ENCODE measurements at places on chromosomes 2 and 18. TPM values are rescaled to one million over a fixed set of nuclear protein-coding genes. Genes with fewer than 3 reads are reported as not detected.

GRCh38 chr2:25673300-25674076 is at the start of gene DTNB:
DTNB (minus strand) TSS chr2:25673577; CDS start chr2:25652660, 20,917 bp downstream.
- peak; percentile 65 for DNase-seq

GRCh38 chr2:115162494-115163293 is 720.3 kb downstream of the DPP10 start:
- DNase-seq = no peak

DNA sequence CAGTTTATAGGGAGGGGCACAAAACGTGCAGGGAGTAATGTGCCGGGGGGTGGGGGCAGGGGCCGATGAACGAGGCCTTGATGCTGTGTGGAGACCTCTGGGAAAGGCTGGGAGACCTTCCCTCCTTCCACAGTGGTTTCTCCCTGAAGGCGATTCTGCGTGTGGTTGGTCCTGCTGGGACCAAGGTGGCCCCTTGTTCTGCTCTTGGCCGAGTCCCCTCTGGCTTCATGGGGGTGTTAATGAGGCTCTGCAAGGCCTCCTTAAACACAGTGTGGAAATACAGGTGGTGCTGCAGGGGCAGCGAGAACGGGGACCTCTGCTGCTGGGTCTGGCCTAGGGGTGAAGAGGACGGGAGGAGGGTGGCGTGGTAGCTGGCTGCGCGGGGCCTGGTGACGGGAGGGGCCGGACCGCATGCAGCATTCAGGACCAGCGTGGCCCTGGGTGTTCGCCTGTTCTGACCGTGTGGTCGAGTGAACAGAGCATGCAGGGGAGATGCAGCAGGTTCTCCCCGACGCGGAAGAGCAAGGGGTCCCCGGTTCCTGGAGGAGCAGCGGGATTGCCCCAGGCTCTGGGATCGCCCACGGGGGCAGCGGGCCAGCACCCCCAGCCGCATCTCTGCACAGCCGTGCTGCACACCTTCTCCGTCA is 42.1 kb upstream of the KCNG2 start:
- DNase-seq = no peak

- DNase-seq = peak; percentile 29
Measured at GRCh38 chr2:38233231-38233983, 143.7 kb downstream of the ATL2 start.

Gene PKP4
- 41.6 TPM for total RNA-seq

DNA sequence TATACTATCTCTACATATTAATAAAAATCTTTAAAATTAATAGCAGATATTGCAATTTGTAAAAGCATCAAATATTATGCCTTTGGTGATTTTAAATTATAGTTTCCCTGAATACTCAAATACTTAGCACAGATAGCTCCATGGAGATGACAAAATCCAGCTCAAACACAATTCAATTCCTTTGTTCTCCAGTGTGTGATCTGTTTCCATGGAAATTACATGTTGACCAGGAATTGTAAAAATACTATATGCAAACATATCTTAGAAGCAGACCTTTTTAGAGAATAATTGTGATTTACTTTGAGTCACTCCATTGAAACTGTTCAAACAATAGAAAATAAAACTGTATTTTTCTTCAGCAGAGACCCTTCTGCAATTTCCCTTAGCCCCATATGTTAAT is 68.3 kb downstream of the FAM161A start:
- no peak for DNase-seq

Gene COQ10B
- total RNA-seq = 35.5 TPM

- peak; percentile 62 for DNase-seq
Measured at GRCh38 chr2:152411154-152411553, 76.2 kb downstream of the FMNL2 start.

GRCh38 chr18:75784390-75784789 is 356.9 kb upstream of the SMIM21 start:
- no peak for DNase-seq

- no peak for DNase-seq
Measured at GRCh38 chr2:45505138-45505537, 105.9 kb downstream of the SRBD1 start.

GRCh38 chr2:165621086-165621560 is 151.6 kb downstream of the CSRNP3 start:
- DNase-seq = peak; percentile 45

DNA sequence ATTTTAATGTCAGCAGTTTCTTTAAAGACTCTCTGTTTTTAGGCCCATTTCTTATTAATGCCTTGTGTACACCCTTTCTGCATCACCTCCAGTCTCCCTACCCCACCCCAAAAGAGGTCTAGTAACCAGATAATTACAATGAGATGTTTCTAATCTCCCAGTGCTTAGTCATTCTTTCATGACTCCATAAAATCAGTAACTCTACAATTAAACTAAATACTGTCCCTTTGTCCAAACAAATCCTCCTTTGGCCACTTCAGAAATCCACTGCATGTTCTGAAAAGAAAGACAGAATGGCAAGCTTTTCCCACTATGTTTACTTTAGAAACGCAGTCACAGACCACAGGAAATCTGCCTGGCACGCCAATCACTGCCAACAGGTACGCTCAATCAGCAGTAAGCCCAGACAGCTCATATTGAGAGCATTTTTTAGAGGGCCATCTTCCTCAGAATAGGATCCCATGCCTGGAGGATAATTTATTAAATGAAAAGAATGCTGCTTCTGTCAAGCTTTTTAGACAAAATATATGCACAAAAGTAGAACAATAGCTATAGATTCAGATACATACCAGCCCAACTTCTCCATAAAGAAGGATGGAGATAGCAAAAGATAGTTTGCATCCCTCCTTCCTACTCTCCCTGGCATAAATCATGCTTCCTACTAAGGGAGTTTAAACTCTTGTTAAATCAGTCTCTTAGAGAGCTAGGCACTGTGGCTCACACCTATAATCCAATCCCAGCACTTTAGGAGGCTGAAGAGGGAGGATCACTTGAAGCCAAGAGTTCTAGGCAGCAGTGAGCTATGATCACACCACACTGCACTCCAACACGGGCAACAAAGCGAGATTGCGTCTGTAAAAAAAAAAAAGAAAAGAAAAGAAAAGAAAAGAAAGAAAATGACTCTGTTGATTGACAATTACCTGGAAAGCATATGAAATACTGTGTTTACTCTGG is 14.6 kb downstream of the CLASP1 start:
- peak; percentile 74 for DNase-seq

Gene POTEE
- not detected for total RNA-seq

Gene TRIP12
- 170 TPM for total RNA-seq

- no peak for DNase-seq
Measured at GRCh38 chr2:129754831-129755230, 224.6 kb upstream of the RAB6C start.

Gene PMS1
- total RNA-seq = 22.6 TPM

Gene AQP12B
- total RNA-seq = not detected

- peak; percentile 46 for DNase-seq
Measured at GRCh38 chr18:2180586-2180985, 390.7 kb downstream of the METTL4 start.

GRCh38 chr2:74441690-74442482 is at the start of gene RTKN:
RTKN (minus strand) TSS chr2:74441937; CDS start chr2:74441816, 121 bp downstream.
- DNase-seq = peak; percentile 64

DNA sequence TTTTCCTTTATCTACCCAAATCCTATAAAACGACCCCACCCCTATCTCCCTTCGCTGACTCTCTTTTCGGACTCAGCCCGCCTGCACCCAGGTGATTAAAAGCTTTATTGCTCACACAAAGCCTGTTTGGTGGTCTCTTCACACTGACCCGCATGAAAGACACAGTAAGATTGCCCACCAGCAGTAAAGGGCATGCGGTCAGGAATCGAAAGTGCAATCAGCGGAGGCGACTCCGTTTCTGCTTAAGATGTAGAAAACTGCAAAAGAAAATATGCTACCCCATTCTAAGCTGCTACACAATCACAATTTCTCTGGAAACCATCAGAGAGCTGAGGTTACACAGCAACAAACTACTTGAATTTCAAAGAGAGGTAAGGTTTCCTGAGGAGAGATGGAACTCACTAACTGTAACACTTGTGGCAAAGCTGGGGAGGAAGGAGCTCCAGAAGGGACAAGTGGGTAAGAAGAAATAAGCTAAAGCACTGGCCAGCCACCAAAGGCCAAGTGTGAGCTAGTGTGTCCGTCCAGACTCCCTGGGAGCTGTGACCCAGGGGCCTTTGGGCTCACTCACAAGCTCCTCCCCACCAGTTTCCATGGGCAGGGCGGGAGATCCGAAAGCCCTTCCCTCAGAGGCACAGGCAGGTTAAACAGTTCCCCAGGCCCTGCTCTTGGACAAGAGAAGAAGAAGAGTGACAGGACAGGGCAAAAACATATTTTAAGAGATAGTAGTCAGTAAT is 72.8 kb upstream of the TGFA start:
- DNase-seq = no peak

GRCh38 chr18:57441071-57441794 is 6.1 kb downstream of the ONECUT2 start:
- peak; percentile 49 for DNase-seq

- DNase-seq = peak; percentile 91
Measured at GRCh38 chr2:151374436-151374835, 17.0 kb downstream of the TNFAIP6 start.

DNA sequence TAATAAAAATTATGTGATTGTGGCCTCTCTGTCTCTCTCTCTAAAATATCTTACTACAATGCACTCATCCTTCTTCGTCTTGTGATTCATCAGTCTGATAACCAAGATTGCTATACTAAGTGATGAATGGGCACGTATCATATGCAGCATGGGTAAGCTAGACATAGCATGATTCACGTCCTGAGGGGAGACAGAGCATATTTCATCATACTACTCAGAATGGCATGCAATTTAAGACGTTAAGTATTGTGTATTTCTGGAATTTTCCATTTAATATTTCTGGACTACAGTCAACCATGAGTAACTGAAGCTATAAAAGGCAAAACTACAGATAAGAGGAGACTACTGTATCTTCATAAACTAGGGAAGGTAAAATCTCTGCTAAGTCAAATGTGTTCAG is 97.0 kb upstream of the CD226 start:
- peak; percentile 100 for DNase-seq

DNA sequence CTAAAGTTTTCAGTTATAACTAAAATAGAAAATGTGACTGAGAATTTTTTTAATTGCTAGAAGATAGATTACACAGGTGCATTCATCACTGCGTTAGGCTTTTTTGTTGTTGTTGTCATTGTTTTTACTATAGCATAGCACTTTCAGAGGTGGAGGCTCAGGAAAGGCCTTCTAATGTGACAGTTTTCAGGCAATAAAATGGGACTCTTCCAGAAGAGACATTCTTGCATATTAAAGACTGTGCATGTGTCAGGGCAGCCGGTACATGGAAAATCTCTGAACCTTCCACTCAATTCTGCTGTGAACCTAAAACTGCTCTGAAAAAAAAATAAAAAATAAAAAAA is 175.2 kb downstream of the METTL4 start:
- no peak for DNase-seq

DNA sequence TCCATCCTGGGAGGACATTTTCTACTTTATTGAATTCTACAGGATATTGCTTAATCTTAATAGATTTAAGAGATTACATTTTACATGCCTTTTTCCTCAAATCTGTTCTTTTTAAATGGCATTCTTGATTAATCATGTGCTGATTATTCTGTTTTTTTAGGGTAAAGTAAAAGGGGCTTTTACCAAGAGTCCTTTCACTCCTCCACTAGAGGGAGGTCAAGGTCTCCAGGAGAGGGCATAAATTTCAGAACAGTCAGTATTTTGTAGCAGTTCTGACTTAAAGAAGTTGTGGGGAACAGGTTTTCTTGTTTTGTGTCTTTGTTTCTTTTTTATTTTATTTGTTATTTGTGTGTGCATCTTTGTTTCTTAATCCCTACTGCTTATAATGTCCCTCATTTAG is 25.4 kb downstream of the WDR75 start:
- DNase-seq = peak; percentile 18

DNA sequence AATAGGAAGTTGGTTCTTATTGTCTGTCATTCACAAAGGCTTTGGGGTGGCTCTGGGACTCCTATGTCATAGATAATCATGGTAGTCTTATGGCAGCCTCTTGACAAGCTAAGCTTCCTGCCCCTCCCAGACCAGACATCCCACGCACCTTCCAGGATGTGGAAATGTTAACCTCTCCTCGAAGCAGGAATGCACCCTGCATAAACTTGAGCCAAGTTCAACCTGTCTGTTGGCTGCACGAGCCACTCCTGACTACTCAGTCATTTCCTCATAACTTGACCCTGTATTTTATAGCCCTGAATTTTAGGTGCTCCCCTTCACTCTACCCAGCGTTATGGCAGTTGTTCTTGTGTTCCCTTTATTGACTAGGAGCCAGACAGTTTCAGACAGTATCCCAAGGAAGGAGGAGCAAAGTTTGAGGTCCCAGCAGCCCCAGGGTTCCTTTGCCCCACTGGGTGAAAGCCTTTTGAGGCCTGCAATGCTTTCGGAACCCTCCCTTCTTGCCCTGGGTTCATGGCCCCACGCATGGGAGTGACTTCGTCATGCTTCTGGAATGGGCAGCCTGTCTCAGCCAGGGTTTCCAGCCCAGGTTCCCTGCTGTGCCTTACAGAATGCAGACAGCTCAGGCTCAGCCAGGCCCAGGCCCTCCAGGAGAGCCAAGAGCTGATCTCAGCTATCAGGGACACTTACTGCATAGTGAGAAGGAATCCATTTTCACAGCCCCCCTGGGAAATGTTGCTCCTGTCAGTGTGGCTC is 15.6 kb upstream of the INO80C start:
- peak; percentile 92 for DNase-seq

- no peak for DNase-seq
Measured at GRCh38 chr18:49819823-49820671, 6.7 kb upstream of the ACAA2 start.

Gene IL36RN
- total RNA-seq = 1.9 TPM

DNA sequence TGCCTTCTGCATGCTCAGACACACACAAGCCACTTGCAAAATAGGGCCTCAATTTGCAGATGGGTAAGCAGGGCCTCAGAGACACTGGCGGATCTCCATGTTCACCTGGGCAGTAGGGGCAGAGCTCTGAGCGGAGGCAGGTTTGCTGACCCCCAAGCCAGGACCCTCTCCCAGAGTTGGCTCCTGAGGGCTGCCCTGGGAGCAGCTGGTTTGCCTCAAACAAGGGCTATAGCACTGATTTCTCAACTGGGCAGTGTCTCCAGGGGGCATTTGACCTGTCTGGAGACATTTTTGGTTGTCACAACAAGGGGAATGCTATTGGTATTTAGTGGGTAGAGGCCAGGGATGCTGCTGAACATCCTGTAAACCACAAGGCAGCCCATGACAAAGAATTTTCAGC is 11.6 kb downstream of the GLI2 start:
- no peak for DNase-seq

DNA sequence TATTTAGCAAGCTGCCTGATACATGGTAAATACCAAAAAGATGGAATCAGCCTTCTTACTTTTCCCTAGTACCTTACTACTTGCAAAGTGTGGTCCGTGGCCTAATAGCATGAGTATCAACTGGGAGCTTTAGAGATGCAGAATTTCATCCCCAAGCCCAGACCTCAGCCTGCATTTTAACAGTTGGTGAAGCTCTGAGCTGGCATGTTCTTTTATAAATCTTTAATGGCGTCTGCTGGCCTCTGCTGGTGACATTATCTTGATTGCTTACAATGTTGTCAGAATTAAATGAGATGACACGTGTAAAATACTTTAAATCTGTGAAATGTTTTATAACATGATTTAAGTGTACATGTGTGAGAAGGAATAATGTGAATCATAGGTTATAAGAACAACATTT is 115.1 kb upstream of the NOSTRIN start:
- DNase-seq = peak; percentile 27

Measured in bronchial epithelial cell (primary cell).